Endothelial cell of umbilical vein (primary cell): ENCODE measurements at places on chromosomes 16 and 17. TPM values are rescaled to one million over a fixed set of nuclear protein-coding genes. Genes with fewer than 3 reads are reported as not detected.

DNA sequence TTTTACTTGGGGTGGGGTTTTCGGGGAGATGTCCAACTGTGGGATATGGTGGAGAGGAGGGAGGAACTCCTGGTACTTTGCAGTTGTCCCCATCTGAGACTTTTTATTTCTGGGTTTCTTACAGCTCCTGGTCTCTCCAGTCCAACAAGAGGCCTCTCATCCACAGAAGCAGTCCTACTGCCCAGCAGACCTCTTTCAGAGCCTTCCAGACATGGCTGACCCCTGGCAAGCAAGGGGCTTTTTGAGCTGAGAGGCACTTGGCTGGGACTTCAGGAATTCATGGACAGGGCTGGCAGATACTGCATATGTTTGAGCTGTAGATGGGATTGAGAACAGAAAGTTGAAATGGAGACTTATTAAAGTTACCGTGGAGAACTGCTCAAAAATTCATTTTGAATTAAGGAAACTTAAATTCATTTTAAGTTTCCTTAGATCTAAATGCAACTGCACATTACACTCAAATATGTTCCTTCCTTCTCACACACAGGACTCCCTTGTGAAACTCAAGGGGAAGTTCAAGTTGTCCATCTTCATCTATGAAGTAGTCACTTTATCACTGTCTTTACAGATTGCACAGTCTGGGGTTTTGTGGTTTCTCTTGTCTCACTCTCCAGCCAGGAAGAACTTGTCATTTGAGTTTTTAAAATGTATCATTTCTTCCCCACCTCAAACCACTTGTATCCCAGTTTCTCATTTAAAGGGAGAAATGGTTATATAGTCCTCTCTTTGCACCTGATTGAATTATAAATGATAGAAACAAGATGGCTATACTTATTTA is 1.1 kb downstream of the LASP1NB start:
- no peak for DNase-seq

GRCh38 chr17:51029142-51029541 is 91.5 kb downstream of the SPAG9 start:
- DNase-seq, result no peak

GRCh38 chr17:5249615-5250014 is 15.0 kb upstream of the SCIMP start:
- DNase-seq, result peak; percentile 75

The XYLT2 gene
- 19.1 and 24.0 TPM in 2 replicates for polyA plus RNA-seq

DNA sequence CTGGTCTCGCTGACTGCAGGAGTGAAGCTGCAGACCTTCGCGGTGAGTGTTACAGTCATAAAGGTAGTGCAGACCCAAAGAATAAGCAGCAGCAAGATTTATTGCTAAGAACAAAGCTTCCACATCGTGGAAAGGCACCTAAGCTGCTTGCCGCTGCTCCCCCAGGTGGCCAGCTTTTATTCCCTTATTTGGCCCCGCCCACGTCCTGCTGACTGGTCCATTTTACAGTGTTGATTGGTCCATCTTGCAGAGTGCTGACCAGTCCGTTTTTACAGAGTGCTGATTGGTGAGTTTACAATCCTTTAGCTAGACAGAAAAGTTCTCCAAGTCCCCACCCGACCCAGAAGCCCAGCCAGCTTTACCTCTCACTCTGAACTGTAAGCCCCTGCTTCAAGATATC is 227.8 kb downstream of the ABCC12 start:
- no peak for DNase-seq

DNA sequence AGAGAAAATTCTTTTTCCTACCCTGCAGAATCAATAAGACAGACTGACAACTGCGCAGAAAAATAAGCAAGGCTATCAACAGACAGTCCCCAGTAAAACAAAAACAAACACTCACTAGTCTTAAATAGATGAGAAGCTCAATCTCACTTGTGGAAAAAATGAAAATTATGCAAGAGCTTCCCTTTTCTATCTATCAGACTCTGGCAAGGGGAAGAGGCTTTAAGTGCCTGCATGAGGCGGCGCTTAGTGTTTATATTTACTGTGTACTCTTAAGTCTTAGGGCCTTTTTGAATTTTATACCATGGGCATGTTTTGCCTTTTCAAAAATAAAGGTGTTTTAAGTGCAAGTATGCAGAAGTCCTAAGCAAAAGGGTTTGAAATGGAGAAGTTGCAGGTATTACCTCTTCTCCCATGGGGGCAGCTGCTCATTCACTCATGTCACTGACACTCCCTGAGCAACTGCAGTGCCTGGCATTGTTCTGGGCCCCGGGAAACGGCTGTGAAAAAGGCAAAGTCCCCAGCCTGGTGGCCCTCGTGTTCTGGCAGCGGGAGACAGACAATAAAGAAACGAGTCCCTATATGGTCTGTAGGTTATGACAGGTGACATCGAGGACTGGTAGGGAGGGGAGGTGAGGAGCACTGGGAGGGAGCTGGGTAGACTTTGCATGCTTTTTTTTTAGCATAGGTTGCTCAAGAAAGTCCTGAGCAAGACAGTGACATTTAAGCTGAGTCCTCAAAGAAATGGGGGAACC is 35.2 kb downstream of the HSBP1 start:
- no peak for DNase-seq

The HASPIN gene
- polyA plus RNA-seq, result 2.7 TPM in 2 replicates

The KLHL11 gene
- 2.9 and 3.1 TPM in 2 replicates for polyA plus RNA-seq
